ENCODE measurements at places on chromosomes 5 and 9.

GRCh38 chr5:5146530-5147160 is 6.5 kb downstream of the ADAMTS16 start:
- DNase-seq, result no peak

GRCh38 chr9:84061613-84062193 is 81.1 kb downstream of the RMI1 start:
- no peak for DNase-seq

DNA sequence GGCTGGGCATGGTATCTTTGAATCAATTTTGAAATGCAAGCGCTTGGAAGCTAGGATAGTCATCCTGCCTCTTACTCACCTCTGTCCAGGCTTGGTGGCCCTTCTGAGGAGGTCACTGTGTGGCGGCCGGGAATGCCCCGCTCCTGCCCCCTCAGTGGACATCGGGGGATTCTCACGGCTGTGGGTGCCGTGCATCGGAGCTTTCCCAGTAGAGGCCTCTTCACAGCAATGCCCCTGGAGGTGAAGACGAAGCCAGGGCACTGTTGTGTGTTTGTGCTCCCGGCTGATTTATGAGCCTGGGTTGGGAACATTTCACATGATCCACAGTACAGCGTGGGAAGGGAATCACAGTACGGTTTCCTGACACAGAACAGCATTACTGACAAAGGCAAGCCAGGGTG is 147.5 kb downstream of the NXNL2 start:
- no peak for DNase-seq

- DNase-seq, result no peak
Measured at GRCh38 chr9:89445801-89446251, 52.1 kb downstream of the SEMA4D start.
